Fibroblast of gingiva (primary cell): ENCODE measurements at places on chromosomes 5 and 9.

GRCh38 chr5:144237851-144238250 is 67.2 kb downstream of the KCTD16 start:
- DNase-seq: peak; percentile 66

DNA sequence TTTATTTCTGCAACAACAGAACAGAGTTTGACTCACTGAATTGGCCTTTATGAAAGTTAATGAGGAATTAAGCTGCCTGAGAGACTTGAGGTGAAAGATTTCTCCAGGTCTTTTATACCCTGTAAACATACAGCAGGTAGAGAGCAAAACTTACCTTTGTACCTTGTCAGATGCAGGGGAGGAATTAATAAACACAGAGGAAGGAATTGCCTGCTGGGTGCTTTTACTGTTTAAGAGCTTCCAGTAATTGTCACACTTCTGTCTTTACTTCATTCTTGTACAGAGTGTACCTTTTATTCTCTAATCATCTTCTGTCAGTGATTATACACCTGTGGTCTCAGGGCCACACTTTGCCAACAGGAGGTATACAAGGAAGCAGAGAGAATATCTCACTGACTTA is 94.0 kb upstream of the GRIN3A start:
- no peak for DNase-seq

DNA sequence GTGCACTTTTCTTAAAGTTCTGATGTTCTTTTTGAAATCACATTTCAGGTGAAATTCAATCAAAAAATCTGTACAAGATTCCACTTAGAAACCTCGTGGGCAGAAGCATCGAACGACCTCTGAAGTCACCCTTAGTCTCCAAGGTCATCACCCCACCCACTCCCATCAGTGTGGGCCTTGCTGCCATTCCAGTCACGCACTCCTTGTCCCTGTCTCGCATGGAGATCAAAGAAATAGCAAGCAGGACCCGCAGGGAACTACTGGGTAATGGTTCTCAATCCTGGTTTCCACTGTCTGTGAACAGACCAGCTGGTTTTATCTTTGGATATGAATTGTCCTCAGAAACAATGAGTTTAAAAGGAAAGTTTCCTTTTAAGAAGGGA is 8.1 kb upstream of the SLC2A8 start:
- no peak for DNase-seq

DNA sequence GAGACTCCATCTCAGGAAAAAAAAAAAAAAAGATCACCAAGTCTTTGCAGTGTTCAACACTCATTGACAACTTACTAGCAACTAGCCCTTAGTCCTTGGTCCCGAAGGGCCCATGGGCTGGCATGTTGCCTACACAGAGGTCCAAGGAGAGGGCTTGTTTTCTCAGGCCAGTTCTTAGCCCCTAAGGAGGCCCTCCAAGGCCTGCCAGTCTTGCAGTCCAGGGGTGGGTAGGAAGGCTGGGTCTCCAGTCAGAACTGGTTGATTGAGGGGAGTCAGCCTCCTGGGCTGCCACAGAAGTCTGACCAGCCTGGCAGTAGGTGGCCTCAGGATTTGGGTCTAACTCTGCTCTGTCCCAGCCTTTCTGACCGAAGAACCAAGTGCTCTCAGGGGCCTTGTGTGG is 32.7 kb downstream of the IER5L start:
- no peak for DNase-seq

DNA sequence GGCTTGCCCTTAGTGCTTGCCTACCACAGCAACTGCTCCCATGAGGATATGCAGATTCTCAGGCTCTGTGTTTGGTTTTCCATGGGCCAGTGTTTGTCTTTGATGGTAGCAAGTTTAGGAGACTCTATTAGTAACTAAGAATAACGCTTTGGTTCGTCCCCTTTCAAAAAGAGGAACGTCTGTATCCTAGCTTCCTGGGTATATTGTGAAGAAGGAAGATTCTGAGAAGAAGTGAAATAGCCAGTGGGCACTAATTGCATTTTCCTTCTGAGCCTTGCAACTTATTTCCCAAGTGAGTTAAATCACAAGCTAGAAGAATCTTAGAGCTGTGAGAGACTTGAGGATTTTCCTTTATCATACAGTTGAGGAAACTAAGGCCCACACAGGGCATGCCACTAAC is 376.8 kb downstream of the PIK3R1 start:
- no peak for DNase-seq
